Activated CD4-positive, CD25-positive, alpha-beta regulatory T cell treated with anti-CD3 and anti-CD28 coated beads, Interleukin-2, amount 50 U/mL, for 24 hours (primary cell): ENCODE measurements at places on chromosomes 5 and 9.

DNA sequence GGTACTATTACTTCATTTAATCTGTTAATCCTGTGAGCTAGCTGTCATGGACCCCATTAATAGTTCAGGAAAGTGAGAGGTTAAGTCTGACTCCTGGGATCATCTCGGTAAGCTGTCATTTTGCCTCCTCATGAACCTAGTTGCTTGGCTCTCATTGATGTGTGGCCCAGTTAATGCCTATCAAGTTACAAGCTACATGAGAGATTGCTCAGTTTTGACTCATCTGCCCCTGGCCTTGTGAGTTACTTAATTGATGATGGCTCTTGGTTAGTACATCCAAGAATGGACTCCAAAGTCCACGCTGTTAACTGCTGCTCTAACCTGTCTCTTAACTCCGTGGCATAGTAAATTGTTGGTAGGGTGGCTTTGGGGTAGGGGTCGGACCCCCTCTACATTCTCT is 23.9 kb downstream of the LARP1 start:
- peak; percentile 47 for ATAC-seq

GRCh38 chr9:13705373-13705772 is 425.9 kb upstream of the MPDZ start:
- no peak for ATAC-seq

DNA sequence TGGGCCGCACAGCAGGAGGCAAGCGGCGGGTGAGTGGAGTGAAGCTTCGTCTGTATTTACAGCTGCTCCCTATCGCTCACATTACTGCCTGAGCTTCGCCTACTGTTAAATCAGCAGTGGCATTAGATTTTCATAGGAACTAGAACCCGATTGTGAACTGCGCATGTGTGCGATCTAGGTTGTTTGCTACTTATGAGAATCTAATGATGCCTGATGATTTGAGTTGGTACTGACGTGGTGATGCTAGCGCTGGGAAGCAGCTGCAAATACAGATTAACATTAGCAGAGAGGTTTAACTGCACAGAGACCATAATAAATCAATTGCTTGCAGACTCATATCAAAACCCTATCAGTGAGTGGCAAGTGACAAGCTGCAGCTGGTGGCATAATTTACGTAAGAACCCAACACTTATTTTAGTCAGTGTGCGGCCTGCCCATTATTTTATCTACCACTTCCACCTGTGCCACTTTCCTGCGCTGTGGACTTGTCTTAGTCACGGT is 133.4 kb upstream of the CDH9 start:
- no peak for ATAC-seq

DNA sequence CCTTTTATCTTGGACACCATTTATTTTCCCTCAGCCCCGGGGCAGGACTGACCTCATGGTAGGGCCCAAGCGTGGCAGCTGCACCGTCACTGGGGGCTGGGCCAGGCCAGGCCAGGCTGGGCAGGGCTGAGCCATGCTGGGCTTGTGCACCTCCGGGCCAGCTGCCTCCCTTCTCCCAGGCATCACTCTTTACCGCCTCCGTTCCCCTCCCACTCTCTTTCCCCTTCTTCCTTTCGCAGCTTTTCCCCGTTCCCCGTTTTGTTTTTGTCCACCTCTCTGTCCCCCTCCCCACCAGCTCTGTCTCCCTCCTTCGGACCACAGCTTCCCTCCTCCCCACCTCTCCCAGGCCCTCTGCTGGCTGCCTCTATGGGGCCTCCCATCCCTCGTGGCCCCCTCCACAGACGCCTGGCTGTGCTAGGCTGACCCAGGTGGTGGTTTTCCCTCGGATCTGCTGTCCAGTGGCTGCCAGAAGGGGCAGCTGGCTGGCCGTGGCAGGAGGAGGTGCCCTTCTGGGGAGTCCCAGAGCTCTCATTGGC is 17.9 kb downstream of the FGF18 start:
- no peak for ATAC-seq

DNA sequence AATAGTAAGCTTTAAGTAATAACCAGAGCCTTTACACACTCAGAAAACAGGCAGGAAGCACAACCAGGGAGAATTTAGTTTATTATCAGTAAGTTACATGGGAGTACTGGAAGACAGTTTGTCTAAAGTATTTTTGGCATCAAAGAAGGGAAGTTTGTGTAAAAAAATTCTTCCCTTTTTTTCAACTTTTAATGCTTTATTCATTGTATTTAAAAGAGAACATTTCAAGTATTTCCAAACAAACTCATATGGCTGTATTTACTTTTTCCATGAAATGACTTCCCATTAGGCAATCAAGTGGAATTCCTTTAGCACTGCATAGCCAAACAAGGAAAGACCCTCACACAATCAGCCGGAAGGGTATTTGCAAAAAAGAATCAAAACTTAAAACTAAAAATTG is 26.7 kb downstream of the RNF145 start:
- no peak for ATAC-seq

GRCh38 chr9:78879324-78880100 is 582.6 kb downstream of the PSAT1 start:
- no peak for ATAC-seq

GRCh38 chr5:54171645-54172384 is 138.6 kb downstream of the ARL15 start:
- no peak for ATAC-seq

DNA sequence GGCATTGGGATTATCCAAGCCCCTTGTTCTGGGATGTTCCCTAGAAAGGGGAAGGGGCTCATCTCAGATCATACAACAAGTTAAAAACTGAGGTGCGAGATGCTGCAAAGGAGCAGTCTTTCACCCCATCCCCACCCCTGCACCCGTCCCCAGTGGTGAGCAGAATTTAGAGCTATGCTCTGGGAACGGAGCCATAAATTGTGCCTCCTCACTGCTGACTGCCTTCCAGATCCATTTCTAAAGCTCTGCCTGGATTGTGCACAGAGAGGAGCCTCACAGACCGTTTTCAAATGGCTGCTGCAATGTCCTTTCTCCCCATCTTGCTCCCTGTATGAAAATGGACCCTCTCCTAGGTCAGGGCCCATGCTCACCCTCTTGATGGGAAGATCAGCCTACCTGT is 8.3 kb downstream of the SLC25A48 start:
- ATAC-seq: no peak

GRCh38 chr5:126521130-126521529 is 73.9 kb downstream of the ALDH7A1 start:
- ATAC-seq: no peak
